Cardiac atrium fibroblast (primary cell): ENCODE measurements at places on chromosomes 6 and 20. TPM values are rescaled to one million over a fixed set of nuclear protein-coding genes. Genes with fewer than 3 reads are reported as not detected.

LY86 gene
- total RNA-seq: not detected in 2 replicates

MAP3K4 gene
- total RNA-seq: 7.8 and 10.1 TPM in 2 replicates

FGD2 gene
- total RNA-seq: not detected in 2 replicates

ASIP gene
- total RNA-seq: not detected in 2 replicates

COL12A1 gene
- total RNA-seq: 179 and 194 TPM in 2 replicates

BPI gene
- total RNA-seq: not detected in 2 replicates

VSX1 gene
- total RNA-seq: not detected in 2 replicates

ERVFRD-1 gene
- not detected in 2 replicates for total RNA-seq

THEMIS gene
- total RNA-seq: not detected in 2 replicates

ELOVL4 gene
- 4.5 and 6.5 TPM in 2 replicates for total RNA-seq

ZNF831 gene
- total RNA-seq: not detected in 2 replicates

PRR18 gene
- total RNA-seq: not detected in 2 replicates

OVOL2 gene
- not detected in 2 replicates for total RNA-seq

SPATA25 gene
- total RNA-seq: not detected in 2 replicates

ATP9A gene
- 7.8 and 8.1 TPM in 2 replicates for total RNA-seq

ABCF1 gene
- total RNA-seq: 29.2 and 32.1 TPM in 2 replicates
